ENCODE measurements at places on chromosomes 5 and 9.

- DNase-seq = no peak
These were observed 42.9 kb downstream of the RIC1 start for GRCh38 chr9:5671711-5672353.

- no peak for DNase-seq
These were observed 3.9 kb downstream of the CDKN2B start for GRCh38 chr9:22005021-22005701.

GRCh38 chr5:111954516-111955395, 197.8 kb upstream of the NREP start:
- DNase-seq = no peak

DNA sequence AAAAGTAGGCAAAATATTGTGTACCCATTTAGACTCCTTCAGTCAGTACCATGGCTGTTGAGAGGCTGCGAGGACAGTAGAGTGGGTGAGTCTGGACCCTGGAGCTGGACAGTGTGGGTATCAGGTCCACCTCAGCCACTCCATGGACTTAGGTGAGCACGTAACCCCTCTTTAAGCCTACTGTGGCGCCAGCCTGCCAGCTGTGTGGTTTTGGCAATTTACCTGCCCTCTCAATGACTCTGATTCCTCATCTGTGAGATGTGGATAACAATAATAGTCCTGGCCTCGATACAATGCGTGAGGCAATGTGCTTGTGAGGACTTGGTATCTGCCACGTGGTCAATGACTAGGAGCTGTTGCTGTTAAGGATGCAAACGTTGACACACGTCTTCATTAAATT, 17.9 kb downstream of the SLC1A3 start:
- no peak for DNase-seq
